ENCODE measurements at places on chromosomes 11 and 22. TPM values are rescaled to one million over a fixed set of nuclear protein-coding genes. Genes with fewer than 3 reads are reported as not detected.

- no peaks in the 10 kb centered on the region for H3K4me1 ChIP-seq
- no peaks in the 10 kb centered on the region for H3K27me3 ChIP-seq
- DNase-seq: no peak
- H3K4me3 ChIP-seq: no peak overlapping the region
- H3K36me3 ChIP-seq: no peaks in the 10 kb centered on the region
Observed at GRCh38 chr11:108398439-108398838, 68.9 kb downstream of the C11orf65 start.

- H3K27ac ChIP-seq: no peak overlapping the region
- no peaks in the 10 kb centered on the region for H3K36me3 ChIP-seq
- H3K4me1 ChIP-seq: peaks cover under 1% of the 10 kb centered on the region
- H3K4me3 ChIP-seq: no peak overlapping the region
- no peak for DNase-seq
- H3K27me3 ChIP-seq: no peaks in the 10 kb centered on the region
Observed at GRCh38 chr11:22792497-22792896, 37.1 kb downstream of the SVIP start.

- H3K36me3 ChIP-seq: no peaks in the 10 kb centered on the region
- H3K4me3 ChIP-seq: peak overlapping the region; percentile 44
- peaks cover 7% of the 10 kb centered on the region for H3K27me3 ChIP-seq
- H3K27ac ChIP-seq: no peak overlapping the region
- no peak for DNase-seq
Observed at GRCh38 chr22:35539910-35540594, 579 bp upstream of the RASD2 start.

- no peak overlapping the region for H3K27ac ChIP-seq
- H3K4me3 ChIP-seq: no peak overlapping the region
- DNase-seq: no peak
- no peaks in the 10 kb centered on the region for H3K36me3 ChIP-seq
Observed at GRCh38 chr11:26820739-26821138, 98.9 kb upstream of the SLC5A12 start.

- H3K36me3 ChIP-seq: no peaks in the 10 kb centered on the region
- no peak overlapping the region for H3K4me3 ChIP-seq
- H3K4me1 ChIP-seq: peaks cover 3% of the 10 kb centered on the region
- H3K27ac ChIP-seq: no peak overlapping the region
- no peak for DNase-seq
Observed at GRCh38 chr11:8597182-8597581, 3.2 kb upstream of the STK33 start.

- DNase-seq: no peak
- no peaks in the 10 kb centered on the region for H3K27me3 ChIP-seq
- H3K36me3 ChIP-seq: no peaks in the 10 kb centered on the region
- H3K4me1 ChIP-seq: peaks cover 33% of the 10 kb centered on the region
Observed at GRCh38 chr11:68841718-68842426, at the start of gene CPT1A. Gene CPT1A, minus strand, starts transcription at chr11:68841916. Its CDS starts 26,442 bp downstream, at chr11:68815474.

GRCh38 chr22:47203554-47203991 is 441.1 kb downstream of the TBC1D22A start:
- no peaks in the 10 kb centered on the region for H3K27me3 ChIP-seq
- H3K4me3 ChIP-seq: no peak overlapping the region
- DNase-seq: no peak
- H3K4me1 ChIP-seq: no peaks in the 10 kb centered on the region
- H3K36me3 ChIP-seq: no peaks in the 10 kb centered on the region

DNA sequence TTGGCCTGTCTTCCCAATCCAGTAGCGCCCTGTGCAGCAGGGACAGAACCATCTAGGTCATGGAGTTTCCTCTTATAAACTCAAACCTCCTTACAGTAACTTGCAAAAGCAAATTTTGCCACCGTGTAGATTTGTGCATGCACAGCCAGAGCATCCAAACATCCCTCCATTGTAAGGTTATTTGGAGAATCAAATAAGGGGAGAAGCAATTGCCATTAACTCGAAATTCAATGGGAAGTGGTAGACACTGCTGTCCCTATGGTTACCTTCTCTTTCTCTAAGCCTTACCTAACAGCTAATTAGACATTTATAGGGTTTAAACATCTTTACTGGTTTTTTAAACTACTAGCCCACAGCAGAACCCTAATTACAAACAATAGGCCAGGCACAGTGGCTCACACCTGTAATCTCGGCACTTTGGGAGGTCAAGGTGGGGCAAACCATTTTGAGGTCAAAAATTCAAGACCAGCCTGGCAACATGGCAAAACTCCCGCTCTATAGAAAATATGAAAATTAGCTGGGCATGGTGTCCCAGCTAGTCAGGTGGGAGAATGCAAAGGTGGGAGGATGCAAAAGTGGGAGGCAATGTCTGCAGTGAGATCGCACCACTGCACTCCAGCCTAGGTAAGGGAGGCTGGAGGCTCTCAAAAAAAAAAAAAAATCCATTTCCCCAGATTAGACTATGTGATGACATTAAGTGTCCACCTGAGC is 6.6 kb downstream of the HSPA8 start:
- no peaks in the 10 kb centered on the region for H3K4me1 ChIP-seq
- no peak overlapping the region for H3K27ac ChIP-seq
- H3K27me3 ChIP-seq: no peaks in the 10 kb centered on the region
- H3K4me3 ChIP-seq: no peak overlapping the region
- no peak for DNase-seq
- H3K36me3 ChIP-seq: peaks cover 37% of the 10 kb centered on the region

GRCh38 chr11:112588252-112588694 is 327.6 kb upstream of the PLET1 start:
- no peaks in the 10 kb centered on the region for H3K36me3 ChIP-seq
- peak; percentile 40 for DNase-seq
- no peak overlapping the region for H3K27ac ChIP-seq
- H3K27me3 ChIP-seq: no peaks in the 10 kb centered on the region
- peaks cover 16% of the 10 kb centered on the region for H3K4me1 ChIP-seq

DNA sequence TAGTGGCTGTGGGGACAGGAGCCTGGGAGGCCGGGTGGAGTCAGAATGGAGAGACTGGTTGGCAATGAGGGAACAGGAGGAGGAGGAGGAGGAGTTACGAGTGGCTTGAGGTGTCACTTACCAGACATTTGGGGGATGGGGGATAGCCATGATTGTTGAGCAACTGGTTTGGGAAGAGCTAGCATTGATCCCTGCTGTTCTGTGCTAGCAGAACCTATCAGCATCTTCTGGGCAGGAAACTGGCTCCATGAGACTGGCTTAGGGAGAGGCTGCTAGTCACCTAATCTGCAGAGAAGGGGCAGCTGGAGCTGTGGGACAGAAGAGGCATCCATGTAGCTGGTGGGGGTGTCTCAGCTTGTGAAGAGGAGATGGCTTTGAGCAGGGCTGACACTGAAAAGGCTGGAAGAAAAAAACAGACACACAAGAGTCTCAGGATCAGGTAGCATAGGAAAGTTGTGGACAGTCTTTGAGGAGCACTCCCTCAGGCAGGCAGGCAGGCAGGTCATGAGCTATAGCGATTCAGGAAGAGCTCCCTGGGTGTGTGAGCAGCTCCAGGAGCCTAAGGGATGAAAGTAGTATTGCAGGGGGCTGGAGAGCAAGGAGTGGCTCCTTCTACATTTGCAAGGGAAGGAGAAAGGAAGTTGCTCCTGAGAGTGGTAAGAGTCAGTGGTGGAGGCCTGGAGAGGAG is 22.3 kb downstream of the PIK3IP1 start:
- no peaks in the 10 kb centered on the region for H3K4me1 ChIP-seq
- H3K27ac ChIP-seq: no peak overlapping the region
- H3K36me3 ChIP-seq: peaks cover 23% of the 10 kb centered on the region
- H3K4me3 ChIP-seq: no peak overlapping the region
- DNase-seq: no peak

Gene XKR3
- not detected for polyA plus RNA-seq

Gene TRIM6
- polyA plus RNA-seq: 3.2 TPM

Gene ACR
- polyA plus RNA-seq: not detected

Gene OR51A2
- not detected for polyA plus RNA-seq

Gene P2RY2
- not detected for polyA plus RNA-seq

Gene MYBPC3
- polyA plus RNA-seq: 0.08 TPM

Measured in GM12878 (cell line).